ENCODE measurements at places on chromosomes 11 and 22.

GRCh38 chr11:75797792-75798191, 17.2 kb upstream of the UVRAG start:
- DNase-seq = no peak

GRCh38 chr22:29748248-29748893, 18.4 kb downstream of the ZMAT5 start:
- DNase-seq = no peak

DNA sequence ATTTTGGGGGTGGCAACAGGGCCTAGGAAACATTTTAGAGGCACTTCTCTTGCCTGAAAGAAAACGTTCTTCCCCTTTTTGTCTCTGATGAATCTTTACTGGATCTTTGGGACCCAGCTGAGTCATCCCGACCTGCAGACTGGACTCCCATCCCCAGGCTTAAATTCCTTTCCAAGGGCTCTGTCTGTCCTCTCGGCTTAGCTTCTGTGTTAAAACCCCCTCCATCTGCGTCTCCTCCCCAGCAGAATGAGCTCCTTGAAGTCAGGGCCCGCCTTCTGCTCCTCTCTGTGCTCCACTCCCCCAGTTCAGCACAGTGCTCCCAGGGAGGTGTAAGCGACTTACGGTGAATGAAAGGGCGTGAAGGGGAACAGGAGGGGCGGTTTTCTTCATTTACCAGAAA, 895 bp upstream of the DAGLA start:
- DNase-seq = no peak

- DNase-seq = no peak
These were observed 27.5 kb downstream of the KCNA4 start for GRCh38 chr11:29989174-29989970.

DNA sequence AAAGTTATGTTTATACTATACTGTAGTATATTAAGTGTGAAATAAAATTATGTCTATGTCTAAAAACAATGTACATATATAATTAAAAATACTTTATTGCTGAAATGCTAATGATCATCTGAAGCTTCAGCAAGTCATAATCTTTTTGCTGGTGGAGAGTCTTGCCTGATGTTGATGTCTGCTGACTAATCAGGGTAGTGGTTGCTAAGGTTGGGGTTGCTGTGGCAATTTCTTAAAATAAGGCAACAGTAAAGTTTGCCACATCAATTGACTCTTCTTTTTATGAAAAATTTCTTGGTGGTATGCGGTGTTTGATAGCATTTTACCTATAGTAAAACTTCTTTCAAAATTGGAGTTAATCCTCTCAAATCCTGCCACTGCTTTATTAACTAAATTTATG, 21.4 kb downstream of the INSC start:
- DNase-seq = no peak

GRCh38 chr11:118938491-118939403, 13.0 kb upstream of the BCL9L start:
- peak; percentile 94 for DNase-seq

- no peak for DNase-seq
These were observed 11.4 kb downstream of the TTLL8 start for GRCh38 chr22:50046481-50047245.

DNA sequence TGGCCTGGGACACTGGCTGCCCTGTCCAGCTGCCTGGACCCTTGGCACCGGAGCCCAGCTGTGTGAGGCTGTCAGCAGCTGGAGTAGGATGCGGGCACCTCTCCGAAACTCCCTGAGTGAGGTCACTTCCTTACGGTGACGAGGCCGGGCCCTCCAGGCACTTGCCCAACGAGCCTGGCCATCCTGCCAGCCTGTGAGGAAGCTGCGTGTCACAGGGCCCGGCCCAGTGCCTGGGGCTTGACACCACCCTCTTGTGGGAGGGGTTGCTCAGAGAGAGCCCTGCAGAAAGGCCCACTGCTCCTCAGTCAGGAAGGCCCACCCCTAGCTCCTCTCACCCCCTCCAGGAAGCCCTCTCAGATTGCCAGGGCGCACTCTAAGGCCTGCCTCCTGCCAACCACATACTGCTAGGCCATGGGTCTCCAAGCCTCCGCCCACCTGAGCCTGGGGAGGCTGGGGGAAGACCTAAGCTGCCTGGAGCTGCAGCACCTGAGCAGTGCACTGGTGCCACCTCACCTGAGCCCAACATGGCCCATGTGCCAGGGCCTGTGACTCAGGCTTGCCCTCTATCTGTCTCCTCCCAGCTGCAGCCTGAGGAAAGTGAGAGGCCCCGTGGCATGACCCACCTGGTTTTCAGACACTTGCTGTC, 4.3 kb upstream of the PHLDA2 start:
- DNase-seq = peak; percentile 89

DNA sequence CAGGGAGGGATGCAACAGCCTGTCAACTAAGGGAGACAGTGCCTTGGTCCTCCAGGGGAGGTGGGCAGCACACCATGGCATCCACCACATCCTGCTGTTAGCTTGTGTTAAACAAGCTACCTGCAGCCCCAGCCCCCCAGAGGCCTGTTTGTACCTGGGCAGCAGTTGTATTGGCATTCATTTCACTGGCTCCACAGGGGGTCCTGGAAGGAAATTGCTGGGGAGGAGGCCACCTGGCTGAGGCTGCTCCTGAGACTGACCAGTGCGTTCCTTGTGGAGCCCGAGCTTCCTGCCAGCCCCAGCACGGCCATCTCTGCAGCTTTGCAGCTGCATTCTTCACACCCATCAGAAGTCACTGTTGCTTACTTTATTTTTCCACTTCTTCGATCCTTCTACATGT, 479.9 kb downstream of the INSC start:
- DNase-seq = no peak

DNA sequence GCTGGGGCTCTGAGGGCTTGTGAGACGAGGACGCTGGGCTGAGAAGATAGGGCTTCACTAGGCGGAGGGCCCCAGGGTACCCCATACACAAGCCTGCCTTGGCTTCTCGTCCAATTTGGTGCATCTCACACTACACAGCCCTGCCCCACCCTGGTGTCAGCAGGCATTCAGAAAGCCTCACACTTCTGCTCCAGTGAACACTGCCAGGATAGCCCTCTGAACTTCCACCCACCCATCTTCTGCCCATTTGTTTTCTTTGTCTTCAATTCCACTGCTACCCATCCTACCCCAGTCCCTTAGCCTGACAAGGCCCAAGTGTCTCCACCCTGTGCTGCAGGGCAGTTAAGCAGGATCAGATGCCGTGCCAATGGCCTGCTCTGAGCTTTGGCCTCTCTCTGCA, 1.9 kb upstream of the BUD13 start:
- no peak for DNase-seq

GRCh38 chr11:19122960-19123615, 6.1 kb downstream of the ZDHHC13 start:
- DNase-seq = no peak

All from HCT116 (cell line).